ENCODE measurements at places on chromosomes 7 and 10.

DNA sequence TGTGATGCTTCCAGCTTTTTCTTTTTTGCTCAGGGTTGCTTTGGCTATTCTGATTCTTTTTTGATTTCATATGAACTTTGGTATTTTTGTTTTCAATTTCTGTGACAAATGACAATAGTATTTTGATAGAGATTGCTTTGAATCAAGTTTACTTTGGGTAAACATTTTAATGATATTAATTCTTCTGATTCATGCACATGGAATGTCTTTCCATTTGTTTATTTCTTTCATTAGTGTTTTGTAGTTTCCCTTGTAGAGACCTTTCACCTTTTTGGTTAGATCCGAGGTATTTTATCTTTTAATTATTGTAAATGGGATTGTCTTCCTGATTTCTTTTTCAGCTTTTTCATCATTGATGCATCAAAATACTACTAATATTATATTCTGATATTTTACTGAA lies 93.2 kb downstream of the LANCL2 start:
- DNase-seq = no peak

DNA sequence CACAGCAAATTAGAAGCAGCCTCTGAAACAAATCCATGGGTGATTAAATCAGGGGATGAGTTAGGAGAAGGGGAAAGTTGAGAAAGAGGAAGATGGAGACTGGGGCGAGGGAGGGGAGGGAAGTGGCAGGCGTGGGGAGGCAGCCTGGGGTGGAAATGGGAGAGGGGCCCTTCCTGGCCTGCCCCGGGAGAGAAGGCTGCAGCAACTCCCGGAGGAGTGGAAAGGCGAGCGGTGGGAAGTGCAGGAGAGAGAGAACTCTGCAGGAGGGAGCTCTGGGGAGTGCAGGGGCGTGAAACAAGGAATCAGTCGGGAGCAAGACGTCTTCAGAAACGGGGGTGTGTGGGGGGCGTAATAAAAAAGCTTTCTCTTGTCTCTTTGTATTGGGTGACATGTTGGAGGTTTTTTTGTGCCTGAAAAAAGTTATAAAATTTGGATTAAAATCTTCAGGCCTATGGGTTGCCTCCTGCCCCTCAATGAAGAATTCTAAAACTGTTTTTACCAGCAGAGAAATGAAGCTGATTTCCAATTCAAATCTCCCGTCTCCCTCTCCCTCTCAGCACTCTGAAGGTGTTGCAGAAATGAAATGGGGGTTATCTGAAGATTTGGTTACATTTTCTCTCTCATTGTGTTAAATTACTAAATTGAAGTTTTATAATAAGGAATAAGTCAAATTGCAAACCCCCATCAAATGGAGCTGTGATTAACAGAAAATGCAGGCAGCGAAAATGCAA lies 4.7 kb upstream of the UNCX start:
- DNase-seq = peak; percentile 9

- no peak for DNase-seq
Measured at GRCh38 chr7:148733496-148733895, 34.8 kb downstream of the CUL1 start.

GRCh38 chr10:13346283-13347042 lies 1.6 kb downstream of the SEPHS1 start:
- DNase-seq = no peak

- DNase-seq = no peak
Measured at GRCh38 chr7:140669352-140669751, 3.4 kb upstream of the ADCK2 start.

DNA sequence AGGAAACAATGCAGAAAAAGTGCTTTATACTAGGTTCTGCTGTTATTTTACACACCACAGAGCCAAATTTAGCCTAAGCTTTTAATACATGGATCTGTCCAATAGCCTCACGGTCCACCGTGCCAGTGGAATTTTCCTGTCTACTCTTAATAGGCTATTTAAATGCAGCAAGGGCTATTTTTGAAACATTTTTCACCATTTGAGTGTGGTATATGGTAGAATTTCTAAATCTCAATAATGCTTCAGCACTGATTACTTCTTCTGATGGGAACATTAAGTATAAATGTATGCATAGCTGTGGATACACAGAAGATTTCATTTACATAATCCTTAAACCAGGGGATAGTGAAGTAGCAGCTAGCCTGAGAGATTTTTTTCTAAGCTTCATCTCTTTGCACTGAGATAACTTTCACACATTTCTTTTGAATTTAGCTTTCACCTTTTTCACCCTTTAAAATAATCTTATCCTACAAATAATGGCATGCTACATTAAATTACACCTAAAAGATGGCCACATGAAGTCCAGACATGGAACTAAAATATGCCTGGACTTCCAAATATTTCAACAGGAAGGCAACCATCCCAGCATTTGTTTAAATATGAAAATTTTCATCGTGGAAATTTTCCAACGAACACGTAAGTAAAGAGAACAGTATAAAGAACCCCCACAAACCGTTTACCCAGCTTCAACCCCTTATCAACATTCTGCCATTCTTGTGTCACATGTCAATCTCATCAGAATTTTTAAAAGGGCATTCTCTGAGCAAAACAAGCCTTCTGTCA lies 45.4 kb downstream of the AMPH start:
- DNase-seq = no peak

- no peak for DNase-seq
Measured at GRCh38 chr7:48188776-48189520, 17.7 kb downstream of the ABCA13 start.

GRCh38 chr10:114575417-114576131 lies 82.5 kb downstream of the ABLIM1 start:
- DNase-seq = no peak
